ENCODE measurements at places on chromosomes 3 and 15.

DNA sequence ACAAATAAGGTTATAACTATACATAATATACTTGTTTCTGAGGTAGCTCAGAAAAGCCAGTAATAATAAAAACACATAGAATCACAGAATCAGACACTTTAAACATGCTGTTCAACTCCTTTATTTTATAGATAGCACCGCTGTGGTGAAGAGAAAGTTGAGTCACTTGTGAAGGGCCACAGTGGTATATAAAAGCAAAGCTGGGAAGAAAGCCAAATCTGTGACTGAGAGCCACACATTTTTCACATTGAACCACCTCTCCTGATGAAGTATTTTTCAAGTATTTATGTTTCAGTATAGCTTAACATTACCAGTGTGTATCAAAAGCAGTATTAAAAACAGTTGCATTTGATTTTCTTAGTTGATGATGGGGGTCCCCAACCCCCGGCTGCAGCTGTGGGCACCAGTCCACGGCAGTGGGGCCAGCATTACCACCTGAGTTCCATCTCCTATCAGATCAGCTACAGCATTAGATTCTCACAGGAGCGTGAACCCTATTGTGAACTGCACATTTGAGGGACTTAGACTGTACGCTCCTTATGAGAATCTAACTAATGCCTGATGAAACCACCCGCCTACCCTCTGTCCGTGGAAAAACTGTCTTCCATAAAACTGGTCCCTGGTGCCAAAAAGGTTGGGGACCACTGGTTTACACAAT is 46.2 kb downstream of the TBL1XR1 start:
- DNase-seq: no peak

DNA sequence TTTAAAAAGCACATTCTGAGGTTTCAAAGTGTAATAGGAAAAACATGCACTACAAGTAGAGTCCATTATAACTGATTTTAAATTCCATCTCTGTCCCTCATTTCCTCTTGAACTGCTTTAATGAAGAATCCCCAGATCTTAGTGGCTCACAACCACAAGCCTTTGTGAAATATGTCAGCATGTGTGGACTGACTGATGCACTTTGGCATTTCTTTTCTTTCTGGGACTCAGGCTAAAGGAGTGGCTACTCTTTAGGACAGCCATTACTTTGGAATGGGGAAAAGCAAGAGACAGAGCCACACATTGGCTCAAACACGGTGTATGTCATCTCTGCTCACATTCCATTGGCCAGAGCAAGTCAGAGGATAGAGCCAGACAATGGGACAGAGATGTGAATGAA is 139.6 kb downstream of the GRM7 start:
- no peak for DNase-seq

DNA sequence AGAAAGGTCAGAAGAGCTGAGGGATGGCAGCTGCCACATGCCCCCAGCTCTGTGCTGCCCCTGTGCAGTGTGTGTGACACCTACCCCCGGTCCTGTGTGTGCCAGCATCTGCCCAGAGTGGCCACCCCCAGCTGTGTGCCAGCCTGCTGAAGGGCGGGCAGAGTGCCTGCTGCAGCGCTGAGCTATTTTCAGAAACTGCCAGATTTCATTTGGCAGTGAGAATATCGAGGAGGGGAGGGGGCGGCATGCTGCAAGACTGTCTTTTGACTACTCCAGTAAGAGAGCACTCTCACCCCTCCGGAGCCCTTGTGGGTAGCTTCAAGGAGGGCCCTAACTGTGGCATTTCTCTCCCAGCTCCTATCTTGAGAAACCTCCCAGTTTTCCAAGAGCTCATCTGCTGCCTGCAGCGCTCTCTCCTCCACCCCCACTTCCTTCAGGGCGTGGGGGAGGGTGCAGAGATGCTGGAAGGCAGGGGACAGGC is 25.2 kb upstream of the DOCK3 start:
- no peak for DNase-seq

- DNase-seq: no peak
Measured at GRCh38 chr3:54999159-54999558, 71.3 kb upstream of the LRTM1 start.

DNA sequence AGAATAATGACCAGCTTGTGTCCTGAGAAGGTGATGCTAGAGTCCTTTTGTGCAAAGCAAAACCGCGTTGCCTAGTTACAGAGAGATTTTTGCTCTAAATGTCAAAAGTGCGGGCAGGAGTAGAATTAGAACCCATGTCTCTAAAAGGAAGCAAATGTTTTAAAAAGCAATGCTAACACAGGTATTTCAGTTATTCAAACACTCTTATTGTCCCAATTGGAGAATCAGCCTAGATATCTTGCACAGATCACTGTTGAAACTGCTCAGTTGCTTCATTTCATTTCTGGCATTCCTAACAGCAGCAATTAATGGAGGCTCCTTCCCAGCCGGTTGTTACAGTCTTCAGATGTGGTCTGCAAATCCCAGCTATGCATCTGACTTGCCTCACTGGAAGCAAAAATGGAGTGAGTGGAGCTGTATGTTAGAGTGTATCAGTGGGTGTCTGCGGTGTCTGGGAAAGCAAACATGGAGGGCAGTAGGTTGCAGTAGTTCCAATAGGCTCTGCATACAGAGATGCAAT is 55.6 kb upstream of the SEMA6D start:
- DNase-seq: no peak

DNA sequence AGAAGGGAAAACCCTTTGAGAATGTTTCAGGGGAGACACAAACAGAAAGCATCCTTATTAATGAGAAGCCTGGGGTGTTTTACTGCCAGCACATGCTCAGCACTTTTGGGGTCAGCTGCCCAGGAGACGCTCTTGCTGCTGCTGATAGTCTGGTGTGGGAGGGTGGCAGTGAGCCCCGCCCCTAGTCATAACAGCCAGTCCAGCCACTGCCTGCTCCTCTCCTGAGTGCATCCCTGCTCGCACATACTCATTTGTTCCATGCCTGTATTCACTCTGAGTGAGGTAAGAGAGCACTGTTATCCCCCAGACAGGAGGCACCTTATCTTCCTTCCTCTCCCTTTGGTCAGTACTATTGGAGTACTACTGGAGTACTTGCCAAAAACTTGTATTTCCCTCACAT is 101.3 kb downstream of the ETFA start:
- no peak for DNase-seq

GRCh38 chr3:153749070-153749610 is 372.1 kb upstream of the ARHGEF26 start:
- no peak for DNase-seq

DNA sequence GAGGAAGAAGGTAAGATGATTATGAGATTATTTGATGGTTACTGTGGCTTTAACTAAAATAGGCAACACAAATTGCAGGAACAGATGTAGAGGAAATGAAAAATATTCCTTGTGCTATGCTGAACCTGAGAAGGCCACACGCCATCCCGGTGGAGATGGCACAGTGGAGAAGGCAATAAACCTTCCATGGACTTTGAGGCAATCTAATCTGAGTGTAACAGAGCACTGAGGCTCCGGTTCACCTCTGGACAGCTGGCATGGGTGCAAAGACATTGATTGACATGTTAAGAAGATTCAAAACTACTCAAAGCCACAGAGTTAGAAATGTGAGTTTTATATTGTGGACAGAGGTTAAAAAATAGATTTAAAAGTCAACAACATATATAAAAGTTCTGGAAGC is 535.7 kb downstream of the AGBL1 start:
- no peak for DNase-seq

- DNase-seq: peak; percentile 1
Measured at GRCh38 chr15:87761736-87762509, 494.6 kb downstream of the NTRK3 start.

DNA sequence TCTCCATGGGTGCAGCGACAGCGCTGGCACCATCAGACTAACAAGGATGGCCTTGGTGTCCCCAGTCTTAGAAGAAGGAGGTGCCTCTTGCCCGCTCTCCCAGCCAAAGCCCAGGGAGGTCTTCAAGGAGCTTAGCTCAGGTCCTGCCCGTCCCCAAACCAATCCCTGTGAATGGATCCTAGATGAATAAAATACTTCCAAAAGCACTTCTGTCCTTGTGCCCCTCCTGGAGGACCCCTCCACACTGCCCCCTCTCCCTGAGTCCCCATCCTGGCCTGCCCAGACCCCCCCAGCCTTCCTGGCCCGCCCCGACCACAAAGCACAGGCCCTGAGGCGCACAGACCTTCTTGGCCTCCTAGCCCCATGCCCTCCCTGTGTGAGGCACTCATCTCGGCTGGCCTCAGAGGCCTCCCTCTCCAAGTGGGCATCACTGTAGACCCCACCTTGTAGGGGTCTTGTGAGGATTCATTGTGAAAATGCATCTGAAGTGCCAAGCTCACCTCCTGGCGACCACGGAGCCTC is 8.4 kb downstream of the SLC28A1 start:
- DNase-seq: no peak

DNA sequence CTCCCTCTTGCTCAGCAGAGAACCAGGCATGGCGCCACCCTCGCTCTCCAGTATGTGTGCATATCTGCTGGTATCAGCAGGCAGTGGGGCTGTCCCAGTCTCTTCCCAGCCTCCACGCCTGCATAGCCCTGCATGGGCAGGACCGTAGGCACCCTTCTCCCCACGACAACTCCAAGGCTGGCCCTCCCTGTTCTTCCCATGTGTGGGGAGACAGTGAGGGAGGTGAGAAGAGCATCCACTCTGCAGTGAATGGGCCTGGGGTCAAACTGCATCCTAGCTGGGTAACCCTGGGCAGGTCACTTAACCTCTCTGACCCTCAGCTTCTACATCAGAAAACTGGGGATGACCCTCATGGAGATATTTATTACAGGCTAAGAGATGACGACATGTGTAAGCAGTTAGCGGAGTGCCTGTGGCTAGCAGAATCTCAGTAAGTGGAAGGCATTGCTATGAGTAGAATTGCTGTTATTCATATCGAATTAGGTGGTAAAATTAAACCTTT is 13.3 kb upstream of the SSUH2 start:
- no peak for DNase-seq

DNA sequence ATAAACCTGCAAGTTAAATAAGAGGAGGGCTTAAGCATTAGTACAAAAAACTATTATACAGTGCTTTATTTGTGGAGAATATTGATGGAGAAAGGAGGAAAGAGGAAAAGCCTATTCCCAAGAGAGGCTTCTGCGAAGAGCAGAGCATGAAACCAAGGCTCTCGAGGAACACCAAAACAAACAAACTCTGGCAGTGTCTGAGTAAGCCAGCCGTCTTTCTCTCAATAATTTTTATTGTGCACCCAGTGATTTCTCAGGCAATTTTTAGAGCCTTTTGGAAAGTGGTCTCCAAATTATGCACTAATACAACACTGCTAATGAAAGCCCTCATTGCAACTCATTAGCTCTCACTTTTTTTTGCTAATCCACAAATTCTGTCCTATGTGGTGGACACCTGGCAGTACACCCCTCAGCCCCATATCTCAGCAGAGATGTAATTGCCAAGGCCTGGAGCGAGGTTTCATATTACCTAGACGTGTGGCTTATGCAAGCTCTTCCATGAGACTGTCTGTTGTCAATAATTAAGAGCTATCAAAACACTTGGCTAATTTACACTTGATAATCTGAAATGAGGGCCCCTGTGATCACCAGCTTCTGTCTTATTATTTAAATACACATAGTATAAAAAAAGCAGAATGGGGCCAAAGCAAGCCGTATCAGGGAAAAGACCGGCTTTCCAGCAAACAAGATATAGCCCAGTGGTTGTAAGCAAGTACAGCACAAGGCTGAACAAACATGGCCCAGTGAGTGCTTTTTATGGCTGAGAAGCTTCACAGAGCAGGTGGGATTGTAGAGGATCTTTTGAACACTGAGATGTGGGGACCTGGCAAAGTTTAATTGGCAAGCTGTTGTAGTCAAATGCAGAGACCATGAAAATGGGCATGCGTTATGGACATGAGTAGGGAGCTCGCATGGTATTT is 216.9 kb downstream of the ROBO2 start:
- DNase-seq: no peak

GRCh38 chr15:101439285-101439919 is 50.1 kb downstream of the PCSK6 start:
- no peak for DNase-seq

DNA sequence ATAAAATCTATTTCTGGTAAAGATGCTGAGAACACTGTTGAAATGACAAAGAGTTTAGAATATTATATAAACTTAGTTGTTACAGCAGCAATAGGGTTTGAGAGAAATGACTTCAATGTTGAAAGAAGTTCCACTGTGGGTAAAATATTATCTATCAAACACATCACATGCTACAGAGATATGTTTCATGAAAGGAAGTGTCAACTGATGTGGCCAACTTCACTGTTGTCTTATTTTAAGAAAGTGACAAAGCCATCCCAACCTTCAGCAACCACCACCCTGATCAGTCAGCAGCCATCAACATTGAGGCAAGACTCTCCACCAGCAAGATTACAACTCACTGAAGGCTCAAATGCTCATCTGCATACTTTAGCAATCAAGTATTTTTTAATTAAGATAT is 20.2 kb downstream of the TMEM39A start:
- DNase-seq: no peak

DNA sequence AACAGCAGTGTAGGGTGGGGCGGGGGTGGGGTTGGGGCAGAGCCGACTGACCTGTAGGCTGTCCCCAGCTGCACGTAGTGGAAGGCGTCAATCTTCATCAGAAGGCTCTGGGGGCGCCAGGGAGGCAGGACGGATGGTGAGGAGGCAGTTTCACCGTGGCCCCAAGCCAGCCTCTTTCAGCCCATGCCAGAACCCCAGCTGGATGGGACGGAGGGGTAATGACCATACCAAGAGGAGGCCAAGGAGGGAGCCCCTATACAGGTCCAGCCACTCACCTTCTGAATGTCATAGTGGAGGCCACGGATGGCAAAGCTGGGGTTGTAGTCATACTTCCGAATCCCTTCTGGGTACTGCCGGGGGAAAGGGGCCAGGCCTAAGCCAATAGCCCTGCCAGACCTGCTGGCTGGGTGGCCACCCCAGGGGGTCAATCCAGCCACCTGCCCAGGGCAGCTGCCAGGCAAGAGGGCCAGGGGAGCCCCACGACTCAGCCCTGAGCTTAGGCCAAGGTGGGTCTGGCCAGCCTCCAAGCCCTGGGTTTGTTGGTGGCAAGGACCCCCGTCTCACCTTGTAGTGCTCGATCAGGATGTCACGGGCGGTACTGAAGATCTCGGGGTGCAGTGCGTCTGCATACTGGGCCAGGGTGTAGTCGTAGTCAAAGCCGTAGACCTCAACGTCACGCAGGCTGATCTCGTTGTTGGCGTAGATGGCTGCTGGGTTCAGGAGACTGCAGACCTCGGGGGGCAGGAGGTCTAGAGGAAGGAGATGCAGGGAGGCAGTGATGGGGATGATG is 4.9 kb downstream of the NT5DC2 start:
- no peak for DNase-seq
